ENCODE measurements at places on chromosomes 6 and 20.

- DNase-seq = no peak
These were observed 628.8 kb upstream of the MAN1A1 start for GRCh38 chr6:119978274-119978889.

DNA sequence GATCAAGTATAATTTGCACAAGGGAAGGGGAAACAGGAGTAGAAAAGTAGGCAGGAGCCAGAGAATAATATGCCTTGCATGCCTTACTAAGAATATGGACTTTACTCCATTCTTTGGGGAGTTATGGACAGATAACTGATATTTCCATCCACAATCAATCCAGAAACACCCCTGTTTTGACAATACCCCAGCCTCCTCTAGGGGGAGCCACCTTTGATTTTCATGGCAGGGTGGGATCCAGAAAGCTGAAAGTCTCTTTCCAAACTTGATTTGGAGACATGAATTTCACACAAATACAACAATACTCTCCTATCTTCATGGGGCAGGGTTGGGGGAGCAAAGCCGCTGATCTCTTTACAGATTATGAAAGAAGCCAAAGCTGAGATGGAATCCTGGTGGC is 404.1 kb downstream of the FOXA2 start:
- no peak for DNase-seq

- no peak for DNase-seq
These were observed 14.6 kb upstream of the DEFB123 start for GRCh38 chr20:31425797-31426196.

GRCh38 chr20:39800548-39800947 is 838.4 kb downstream of the DHX35 start:
- no peak for DNase-seq

DNA sequence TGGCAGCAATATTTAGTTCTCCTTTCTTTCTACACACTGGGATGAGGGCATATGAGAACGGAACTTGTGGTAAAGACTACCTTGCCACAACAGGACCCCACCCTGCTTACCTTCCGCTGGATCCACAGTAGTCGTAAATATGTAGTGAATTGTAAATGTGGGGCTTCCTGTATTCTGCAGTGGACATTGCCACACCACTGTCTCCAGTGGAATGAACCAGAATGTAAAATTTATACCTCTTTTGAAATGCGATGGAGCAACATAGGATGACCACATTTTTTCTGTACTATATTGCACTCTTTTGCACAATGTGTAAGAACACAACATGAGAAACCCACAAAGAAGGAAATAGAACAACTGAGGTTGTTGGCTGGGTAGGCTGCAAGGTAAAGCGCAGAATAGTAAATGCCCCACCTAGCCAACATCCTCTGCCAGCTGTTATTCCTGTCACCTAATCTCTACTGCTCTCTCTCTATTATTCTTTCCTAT is 16.1 kb upstream of the RIPOR2 start:
- no peak for DNase-seq

DNA sequence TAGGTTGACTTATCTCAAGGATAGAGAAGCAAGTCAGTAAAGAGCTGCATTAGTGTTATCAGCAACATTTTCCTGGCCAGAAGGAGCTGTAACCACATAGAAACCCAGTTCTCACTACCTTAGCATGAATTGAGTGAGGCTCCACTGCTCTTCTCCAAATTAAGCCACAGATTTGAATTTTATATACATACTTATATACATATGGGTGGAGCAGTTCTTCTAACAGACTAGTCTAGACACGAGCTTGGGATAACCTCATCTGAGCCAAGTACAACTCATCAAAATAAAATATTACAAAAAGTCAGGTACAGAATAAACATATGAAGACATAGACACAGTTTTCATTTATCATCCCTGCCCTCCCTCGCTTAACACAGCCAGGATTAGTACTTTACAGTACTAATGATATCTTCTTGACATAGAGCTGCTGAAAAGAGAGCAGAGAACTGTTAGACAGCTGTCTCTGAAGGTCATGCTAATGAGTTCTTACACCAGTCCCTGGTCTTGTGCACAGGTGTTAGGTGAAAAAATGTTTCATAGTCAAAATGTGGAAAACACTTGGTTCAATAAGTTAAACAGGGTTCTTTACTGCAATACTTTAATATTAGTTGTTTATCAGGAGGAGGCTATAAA is 147.4 kb upstream of the HTR1E start:
- DNase-seq = no peak
